Stimulated activated CD8-positive, alpha-beta memory T cell treated with anti-CD3 and anti-CD28 coated beads, Interleukin-4, amount 100 ng/mL, for 1 hour (primary cell): ENCODE measurements at places on chromosomes 4 and X.

- no peak for DNase-seq
These were observed 1.9 kb downstream of the ADGRA3 start for GRCh38 chr4:22514001-22514400.

- no peak for DNase-seq
These were observed 1393.4 kb upstream of the PCDH7 start for GRCh38 chr4:29326816-29327215.

DNA sequence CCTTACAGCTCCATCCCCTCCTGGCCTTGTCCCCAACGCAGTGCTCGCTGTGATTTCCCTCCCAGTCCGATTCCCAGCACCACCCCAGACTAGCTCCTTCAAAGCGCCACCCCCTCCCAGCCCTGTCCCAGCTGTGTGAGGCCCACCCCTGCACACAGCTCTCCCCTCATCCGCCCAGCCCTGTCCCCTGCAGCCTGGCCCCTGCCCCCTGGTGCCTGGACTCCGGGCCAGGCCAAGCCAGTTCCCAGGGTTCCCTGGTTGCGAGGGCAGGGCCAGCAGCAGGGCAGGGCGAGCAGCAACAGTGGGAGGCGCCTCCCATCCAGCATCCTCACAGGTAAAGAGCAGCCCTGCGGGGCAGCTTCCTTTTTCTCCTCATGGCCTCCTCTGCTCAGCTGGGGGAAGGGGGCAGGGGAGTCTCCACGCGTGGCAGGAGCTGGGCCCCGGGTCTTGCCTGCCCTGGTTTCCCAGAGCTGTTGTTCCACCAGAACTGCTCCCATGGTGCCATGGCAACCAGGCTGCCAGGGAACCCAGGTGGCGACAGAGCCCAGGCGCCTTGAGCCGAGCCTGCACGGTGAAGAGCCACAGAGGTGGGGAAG is 24.8 kb downstream of the IQSEC2 start:
- DNase-seq = no peak

- no peak for DNase-seq
These were observed 9.6 kb downstream of the GPC4 start for GRCh38 chrX:133405498-133406185.

DNA sequence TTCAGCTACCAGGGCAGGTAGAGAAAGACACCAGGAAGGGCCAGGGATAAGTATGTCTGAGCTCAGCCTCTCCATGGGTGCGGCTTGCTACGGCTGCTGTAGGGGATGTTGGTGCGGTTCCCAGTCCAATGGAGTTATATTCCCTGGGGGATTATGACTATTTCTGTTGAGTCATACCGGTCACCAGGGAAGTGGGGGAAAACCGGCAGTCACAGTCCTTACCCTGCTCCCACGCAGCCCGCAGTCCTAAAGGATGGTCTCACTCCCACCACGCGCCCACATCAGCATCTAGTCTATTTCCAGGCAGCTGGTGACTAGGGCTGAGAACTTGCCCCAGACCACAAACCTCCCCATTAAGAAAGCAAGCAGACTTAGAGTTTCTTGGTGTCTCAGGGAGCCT is 191.6 kb downstream of the VEGFC start:
- DNase-seq = no peak

- no peak for DNase-seq
These were observed 8.0 kb downstream of the CYP2U1 start for GRCh38 chr4:107939307-107939706.

DNA sequence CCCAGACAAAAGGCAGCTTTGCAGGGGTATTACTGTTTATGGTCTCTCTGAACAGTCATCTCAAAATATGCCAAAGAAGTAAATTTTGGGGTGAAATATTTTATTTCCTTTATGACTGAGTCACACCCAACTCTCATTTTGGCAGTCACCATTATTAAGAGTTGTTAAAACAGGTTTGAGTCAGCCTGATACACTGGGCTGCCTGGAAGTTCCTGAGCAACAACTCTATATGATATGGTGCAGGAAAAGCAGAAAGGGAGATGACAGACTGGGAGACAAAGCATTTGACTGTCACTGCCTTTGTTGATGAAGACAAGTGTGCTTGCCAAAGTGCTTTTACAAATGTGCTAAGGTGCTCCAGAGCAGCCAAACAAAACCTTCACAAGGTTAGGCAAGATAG is 1263.5 kb downstream of the PCDH7 start:
- DNase-seq = no peak

- DNase-seq = peak; percentile 31
These were observed 14.5 kb downstream of the SPACA5 start for GRCh38 chrX:48021026-48021900.

GRCh38 chrX:56089376-56089775 is 142.8 kb upstream of the KLF8 start:
- DNase-seq = no peak

- DNase-seq = no peak
These were observed 711.3 kb upstream of the AMOT start for GRCh38 chrX:113551919-113552318.

GRCh38 chrX:147679356-147680005 is 232.2 kb upstream of the FMR1 start:
- no peak for DNase-seq

- DNase-seq = no peak
These were observed 3.0 kb upstream of the HGFAC start for GRCh38 chr4:3438847-3439180.

DNA sequence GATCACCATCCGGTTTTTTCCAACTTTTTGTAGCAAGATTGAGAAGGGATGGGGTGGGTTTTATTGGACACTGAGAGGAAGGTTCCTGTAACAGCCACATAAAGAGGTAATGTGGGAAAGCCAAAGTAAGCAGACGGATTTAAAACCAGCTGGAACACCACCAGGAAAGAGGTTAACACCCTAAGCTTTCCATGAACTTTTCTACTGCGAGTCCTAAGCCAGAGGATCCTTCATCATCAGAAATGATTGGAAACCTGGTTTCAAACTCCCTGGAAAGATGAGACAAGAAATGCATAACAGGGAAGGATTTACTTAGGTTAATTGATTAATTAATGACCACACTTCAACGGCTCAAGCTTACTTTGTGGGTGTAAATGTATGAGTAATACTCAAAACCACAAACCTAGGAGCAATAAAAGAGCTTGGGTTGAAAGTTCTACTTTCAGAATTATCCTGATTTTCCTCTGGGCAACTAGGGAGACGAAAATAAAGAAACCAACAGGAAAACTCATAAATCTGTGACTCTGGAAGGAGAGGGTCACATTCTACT is 91.5 kb downstream of the COX18 start:
- no peak for DNase-seq

DNA sequence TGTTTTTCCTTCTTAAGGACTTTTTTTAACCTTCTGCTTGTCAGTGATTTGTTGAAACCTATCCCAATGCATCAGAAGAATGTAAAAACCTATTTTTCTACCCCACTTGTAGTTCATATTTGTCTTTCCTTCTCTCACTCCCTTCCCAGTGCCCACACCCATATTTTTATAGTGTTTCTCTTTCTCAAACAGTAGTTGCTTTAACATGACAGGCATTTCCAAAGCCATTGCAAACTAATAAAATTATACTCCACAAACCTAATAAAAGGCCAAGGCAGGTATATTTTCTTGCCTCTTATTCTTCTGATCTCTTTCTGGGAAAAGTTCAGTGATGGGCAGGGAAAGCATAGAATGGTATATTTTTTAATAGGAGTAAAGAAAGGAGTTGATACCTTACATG is 35.7 kb upstream of the FHDC1 start:
- no peak for DNase-seq

DNA sequence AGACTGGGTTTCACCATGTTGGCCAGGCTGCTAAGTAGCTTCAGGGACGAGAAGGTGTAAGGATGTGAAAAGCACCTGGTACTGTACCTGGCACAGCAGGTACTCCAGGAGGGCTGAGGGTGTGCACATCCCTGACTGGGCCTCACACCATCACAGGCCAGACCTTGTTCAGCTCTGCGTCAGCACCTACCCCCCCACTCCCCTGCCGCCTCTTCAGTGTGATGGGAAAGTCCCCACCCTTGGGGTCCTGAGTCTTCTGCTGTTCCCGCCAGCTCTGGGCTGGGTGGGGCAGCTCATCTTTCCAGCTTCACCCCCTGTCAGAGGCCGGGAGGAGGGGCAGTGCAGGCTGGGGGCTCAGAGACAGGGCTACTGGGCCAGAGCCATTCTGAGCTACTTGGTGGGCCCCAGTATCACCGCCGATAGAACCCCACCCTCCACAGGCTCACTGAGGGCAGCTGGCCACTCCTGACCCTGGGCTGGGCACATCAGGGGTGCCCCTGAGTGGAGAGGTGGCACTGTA is 6.7 kb upstream of the SH3BP2 start:
- DNase-seq = no peak

DNA sequence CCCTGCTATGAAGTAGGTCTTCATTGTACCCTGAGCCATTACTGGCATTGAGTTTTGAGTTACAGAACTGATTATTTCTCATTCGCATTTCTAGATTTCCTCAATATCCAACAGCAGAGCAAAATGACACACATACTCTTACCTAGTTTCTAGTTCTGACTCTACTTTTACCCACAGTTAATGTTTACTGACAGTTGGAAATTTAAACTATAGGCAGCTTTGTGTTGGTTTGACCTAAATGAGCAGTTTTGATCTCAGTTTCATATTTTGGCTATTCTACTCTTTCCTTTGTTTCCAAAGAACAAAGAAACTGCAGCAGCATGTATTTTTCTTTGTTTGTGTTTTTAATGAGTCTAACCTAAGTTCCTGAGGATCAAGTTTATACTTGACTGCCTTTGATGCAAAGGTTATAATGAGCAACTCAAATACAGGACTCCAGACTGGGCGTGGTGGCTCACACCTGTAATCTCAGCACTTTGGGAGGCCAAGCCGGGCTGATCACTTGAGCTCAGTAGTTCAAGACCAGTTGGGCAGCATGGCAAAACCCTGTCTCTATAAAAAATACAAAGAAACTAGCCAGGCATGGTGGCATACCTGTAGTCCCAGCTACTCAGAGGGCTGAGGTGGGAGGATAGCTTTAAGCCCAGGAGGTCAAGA is 30.4 kb downstream of the TXK start:
- DNase-seq = no peak

- no peak for DNase-seq
These were observed 3.2 kb downstream of the DDX3X start for GRCh38 chrX:41337140-41337539.

DNA sequence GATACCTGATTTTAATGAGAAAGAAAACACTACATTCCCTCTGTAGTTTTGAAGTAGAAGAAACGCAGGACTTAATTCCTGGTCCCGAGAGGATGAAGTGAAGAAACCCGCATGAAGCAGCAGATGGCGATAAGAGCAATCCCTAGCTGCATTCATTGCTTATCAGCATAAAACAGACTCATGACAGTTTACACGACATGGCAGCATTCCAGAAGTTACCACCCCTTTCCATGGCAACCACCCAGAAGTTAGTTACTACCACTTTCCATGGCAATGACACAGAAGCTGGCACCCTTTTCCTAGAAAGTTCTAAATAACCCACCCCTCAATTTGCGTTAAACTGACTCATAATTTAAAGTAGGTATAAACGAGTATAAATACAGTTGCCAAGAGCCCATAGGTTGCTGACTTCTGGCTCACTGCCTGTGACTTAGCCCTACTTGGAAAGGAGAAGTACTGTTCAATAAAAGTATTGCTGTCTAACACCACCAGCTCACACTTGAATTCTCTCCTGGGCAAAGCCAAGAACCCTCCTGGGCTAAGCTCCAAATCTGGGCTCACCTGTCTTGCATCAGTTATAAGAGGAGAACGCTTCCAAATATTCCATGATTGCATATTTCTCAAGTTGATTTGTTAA is 5.5 kb upstream of the XAGE2 start:
- no peak for DNase-seq

DNA sequence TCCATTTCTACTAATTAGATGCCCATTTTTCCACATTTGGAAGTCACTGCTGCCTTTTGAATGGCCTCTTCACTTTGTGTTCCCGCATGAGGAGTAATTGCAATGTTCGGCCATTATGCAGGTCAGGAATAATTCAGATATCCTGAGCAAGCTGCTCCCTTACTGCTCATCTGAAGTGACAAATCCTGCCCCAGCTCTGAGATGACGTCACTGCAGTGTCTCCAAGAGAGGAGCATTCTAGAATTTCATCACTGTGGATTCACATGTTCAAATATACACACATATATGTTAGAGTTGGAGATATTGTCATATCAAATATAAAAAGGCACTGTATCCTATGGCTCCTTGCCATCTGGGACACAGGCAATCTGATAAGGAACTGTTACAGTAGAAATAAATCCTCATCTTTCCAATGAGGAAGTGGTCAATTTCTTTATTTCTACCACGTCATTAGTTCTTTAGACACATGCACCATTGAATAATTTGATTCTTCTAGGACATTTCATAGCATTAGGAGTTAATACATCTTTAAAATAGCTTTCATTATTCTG is 706.9 kb upstream of the TENM3 start:
- no peak for DNase-seq

DNA sequence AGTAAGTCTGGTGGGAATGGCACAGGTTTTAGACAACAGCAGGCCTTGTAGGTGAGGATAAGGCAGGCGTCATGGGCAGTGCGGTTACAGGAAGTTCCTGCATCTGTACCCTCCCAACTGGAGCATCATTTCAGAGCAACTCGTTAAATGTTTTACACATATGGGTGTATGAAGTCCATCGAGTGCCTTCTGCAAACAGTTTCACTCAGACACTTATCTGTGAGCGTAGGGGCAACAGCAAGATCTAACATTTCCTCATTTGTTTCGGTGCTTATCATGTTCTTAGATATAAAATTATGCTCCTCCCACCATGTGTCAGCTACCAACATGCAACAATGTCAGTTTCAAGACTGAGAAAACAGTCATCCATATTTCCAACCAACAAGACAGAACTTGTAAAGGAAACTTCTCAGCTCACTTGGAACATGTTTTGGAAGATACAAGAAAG is 69.9 kb downstream of the ELOVL6 start:
- no peak for DNase-seq

DNA sequence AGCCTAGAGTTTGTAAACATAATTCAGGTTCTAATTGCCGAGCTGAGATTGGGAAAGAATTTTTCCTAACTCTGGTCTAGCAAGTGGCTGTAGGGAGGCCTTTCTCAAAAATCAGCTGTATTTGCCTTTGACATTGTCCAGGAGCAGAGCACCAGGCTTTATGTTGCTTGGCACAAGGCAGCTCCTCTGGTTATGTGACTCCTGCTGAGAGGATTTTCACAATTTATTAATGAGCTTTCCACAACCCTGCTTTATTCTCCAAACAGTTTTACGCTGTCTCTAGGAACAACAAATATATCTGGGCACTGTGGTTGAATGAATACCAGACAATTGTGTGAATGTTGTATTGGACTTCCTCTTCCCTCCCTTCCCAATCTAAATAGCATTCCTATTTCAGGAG is 14.9 kb downstream of the LSM6 start:
- no peak for DNase-seq

GRCh38 chr4:144174401-144175067 is 34.0 kb upstream of the GYPA start:
- no peak for DNase-seq

- DNase-seq = no peak
These were observed 58.5 kb downstream of the SLC2A9 start for GRCh38 chr4:9962611-9963314.

DNA sequence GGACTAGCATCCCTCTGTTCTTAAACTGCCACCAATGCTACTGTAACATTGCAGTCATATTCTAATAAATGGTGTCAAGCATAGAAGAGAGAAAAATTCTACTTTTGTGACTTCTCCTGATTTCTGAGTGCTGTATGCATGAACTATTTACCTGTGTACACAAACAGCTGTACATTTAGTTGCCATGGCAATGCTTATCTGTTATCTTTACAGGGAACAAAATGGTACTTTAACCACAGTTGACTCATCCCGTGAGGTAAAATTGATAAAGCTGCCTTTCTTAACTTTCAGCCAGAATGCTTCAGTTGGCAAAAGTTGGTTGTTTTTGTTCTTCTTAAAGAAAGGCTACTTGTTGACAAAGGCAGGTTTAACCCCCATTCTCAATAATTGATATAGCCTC is 587.5 kb upstream of the MAGEB2 start:
- no peak for DNase-seq
